PC-9 (cell line): ENCODE measurements at places on chromosomes 6 and 20.
A peak's percentile ranks its signal among the peaks of the same experiment; 100 is the strongest.

GRCh38 chr6:139308286-139308916 is 16.6 kb upstream of the TXLNB start:
- DNase-seq, result no peak

- DNase-seq, result no peak
Measured at GRCh38 chr6:163782436-163783003, 368.0 kb downstream of the QKI start.

DNA sequence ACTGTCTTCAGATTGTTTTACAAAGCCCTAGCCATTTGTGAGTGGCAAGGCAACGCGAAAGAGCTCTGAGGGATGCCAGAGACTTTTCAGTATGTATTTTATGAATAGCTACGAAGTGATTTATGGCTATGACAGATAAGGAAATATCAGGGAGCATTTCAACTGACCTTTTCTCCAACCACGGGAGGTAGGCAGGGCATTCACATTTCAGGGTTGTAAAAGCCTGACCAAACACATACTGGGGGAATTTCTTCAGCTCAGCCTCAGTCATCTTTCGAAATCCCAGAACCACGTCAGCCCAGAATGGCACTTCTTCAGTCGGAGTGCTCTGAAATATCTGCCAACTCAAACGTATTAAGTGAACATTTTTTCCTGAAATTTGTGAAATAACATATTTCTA is 10.8 kb downstream of the DDO start:
- peak; percentile 34 for DNase-seq

DNA sequence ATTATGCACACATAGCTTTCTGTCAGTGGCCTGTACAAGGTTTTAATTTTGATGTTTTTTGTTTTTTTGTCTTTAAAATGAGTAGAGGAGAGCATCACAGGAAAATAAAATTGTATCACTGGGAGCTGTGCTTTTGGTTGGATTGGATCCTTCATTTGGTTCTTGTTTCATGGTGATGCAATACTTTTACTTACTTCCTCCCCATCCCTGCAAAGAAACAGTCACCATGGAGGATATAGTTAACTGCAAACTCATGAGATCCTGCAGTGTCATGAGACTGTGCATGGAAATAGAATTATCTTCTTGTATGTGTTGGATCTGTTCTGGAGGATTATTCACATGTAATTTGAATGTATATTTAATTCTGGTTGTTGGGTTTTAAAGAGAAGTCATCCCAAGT is 122.3 kb downstream of the JARID2 start:
- no peak for DNase-seq

DNA sequence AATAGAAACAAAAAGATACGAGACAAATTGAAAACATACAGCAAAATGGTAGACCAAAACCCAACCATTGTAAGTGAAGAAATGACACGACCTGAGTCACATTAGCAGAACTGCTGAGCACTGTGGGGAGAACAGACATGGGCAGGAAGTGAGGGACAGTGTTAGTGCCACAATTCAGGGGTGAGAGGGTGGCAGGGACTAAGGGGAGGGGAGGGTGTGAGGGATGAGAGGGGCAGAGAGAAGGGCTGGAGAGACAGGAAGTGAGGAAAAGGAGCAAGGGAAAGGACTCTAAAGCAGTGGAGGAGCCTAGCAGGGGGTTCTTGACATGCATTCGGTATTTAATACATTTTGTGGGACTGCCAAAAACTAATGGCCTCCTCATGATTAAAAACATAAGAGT is 45.0 kb upstream of the TRIM26 start:
- no peak for DNase-seq

- DNase-seq, result no peak
Measured at GRCh38 chr6:139820210-139820609, 445.8 kb upstream of the CITED2 start.

GRCh38 chr6:45830441-45831139 is 185.1 kb downstream of the CLIC5 start:
- no peak for DNase-seq

GRCh38 chr20:34771680-34772081 is 53.8 kb downstream of the NCOA6 start:
- no peak for DNase-seq

- DNase-seq, result no peak
Measured at GRCh38 chr6:167795321-167795811, 31.3 kb upstream of the AFDN start.

- DNase-seq, result peak; percentile 86
Measured at GRCh38 chr6:24313251-24314141, 44.4 kb downstream of the DCDC2 start.

DNA sequence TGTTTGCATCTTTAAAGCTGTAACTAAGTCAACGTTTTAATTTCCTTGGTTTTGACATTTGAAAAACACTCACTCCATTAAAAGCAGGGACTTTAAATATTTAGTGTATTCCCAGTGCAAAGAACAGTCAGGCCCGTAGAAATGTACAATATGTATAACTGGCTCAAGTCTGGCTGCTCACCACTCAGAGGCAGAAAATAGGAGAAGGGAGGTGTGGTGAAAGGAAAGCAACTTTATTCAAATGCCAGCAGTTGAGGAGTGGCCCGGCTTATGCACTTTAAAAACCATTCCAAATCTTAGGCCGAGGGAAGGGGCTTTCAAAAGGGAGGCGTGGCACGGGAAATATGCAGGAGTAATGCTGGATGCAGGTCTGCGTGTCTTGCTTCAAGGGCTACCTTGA is 120.6 kb downstream of the TMEM200A start:
- DNase-seq, result no peak

DNA sequence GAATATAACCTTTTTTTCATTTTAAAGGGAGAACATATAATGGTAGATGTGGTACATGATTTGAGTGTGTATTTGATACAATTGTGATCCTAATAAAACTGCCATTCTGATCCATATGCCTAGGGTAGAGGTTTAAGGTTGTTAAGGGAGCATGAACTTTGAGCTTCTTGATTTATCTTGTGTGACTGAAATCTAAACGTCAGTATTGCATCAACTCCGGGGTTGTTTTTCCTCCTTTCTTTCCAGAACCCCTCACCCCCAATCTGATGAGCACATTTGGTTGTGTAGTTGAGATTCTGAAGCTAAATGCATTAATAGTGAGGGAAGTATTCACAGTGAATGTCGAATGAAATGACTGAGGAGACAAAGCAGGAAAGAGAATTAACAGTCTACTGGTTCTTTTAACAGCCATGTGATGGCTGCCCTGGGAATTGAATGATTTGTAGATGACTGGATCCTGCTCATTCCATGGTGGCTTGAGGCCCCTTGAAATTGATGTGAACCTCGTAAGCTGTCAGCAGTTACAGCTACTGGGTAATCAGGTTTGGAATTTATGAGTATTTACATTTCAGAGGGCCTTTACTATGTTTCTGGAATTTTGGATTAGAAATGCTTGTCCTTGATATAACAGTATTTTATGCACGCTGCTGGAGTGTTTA is 44.8 kb downstream of the FARS2 start:
- DNase-seq, result no peak
